ENCODE measurements at places on chromosomes 6 and 20. TPM values are rescaled to one million over a fixed set of nuclear protein-coding genes. Genes with fewer than 3 reads are reported as not detected.
A peak's percentile ranks its signal among the peaks of the same experiment; 100 is the strongest.

SIRPD gene
- total RNA-seq, result not detected

BACH2 gene
- total RNA-seq, result 0.18 TPM

SMIM13 gene
- total RNA-seq, result 4.9 TPM

TCP11 gene
- not detected for total RNA-seq

NQO2 gene
- 60.8 TPM for total RNA-seq

DNMT3B gene
- 4.1 TPM for total RNA-seq

RBBP8NL gene
- 10.5 TPM for total RNA-seq

PREX1 gene
- total RNA-seq, result 20.1 TPM

MOG gene
- not detected for total RNA-seq

VWA7 gene
- 26.0 TPM for total RNA-seq

IRAK1BP1 gene
- 1.4 TPM for total RNA-seq

HFE gene
- total RNA-seq, result 8.1 TPM

GSTA3 gene
- total RNA-seq, result not detected

DNA sequence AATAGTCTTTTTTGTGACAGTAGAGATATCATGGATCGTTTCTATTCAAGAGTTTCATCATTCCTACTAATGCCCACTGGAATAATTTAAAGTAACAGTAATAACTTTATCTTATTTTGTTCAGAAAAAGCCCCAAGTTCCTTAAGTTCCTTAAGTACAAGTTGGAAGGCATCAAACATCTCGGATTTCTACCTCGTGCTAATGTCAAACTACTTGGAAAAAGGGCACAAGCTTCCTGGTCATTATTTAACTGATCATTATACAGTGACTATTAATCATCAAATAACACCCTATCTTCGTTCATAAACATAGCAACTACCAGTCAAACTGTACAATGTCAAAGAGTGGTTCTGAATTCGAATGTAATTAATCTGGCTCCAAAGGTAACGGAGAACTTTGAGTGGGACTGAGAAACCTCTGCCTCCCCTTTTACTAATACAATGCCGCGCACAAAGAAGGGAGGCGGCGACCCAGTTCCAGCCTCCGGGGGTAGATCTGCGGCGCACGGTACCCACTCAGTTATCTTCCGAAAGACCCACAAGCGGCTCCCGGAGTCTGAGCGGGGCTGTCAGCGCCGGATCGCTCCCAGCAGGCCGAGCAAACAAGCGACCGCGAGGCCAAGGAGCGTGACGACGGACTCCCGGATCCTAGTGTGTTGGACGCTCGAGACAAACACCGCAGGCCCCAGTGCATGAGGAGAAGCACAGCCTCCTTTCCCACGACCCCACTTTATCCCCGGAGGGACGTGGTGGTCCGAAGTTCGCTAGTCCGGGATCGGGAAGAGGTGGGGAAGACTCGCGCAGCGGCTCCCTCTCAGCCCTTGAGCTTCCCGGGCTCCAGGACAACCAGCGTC lies 716 bp downstream of the SHPRH start:
- DNase-seq, result peak; percentile 66

- DNase-seq, result no peak
These were observed 27.1 kb downstream of the CDYL start for GRCh38 chr6:4803343-4803744.

GRCh38 chr6:36657271-36657670 lies 21.2 kb upstream of the CDKN1A start:
- DNase-seq, result no peak

DNA sequence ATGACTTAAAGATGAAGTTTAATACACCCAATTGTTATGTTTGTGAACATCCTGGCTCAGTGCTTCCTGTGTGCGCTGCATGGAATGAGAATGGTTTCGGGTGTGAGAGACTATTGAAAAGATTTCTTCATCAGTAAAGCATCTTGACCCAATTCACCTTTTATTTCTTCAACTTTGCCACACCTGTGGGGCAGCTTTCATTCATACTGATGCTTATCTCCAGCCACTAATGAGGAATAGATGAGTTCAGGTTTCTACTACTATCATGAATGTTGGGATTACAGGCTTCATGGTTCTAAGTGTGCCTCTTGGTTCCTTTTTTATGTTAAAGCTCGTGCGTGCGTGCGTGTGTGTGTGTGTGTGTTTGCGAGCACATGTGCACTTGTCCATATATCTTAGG lies 373.7 kb upstream of the SOX4 start:
- DNase-seq, result no peak

GRCh38 chr6:27545271-27546046 lies 72.6 kb upstream of the ZNF184 start:
- no peak for DNase-seq

GRCh38 chr6:3966426-3966825 lies 112.5 kb downstream of the FAM217A start:
- no peak for DNase-seq

DNA sequence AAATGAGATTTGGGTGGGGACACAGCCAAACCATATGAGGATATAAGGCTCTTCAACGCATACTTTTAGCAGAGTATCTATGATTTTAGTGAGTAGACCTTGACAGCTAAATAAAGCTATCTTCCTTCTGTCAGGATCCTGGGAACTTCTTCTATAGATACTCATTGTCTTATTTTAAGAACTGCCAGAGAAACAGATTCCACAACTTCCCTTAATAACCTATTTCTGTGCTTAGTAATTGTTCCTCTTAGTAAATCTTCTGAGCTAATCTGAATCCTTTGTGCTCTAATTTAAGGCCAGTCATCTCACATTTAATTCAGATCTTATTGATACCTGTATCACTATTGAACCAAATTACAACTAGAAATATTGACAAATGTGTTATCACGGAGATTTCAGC lies 64.0 kb upstream of the CEP85L start:
- no peak for DNase-seq

DNA sequence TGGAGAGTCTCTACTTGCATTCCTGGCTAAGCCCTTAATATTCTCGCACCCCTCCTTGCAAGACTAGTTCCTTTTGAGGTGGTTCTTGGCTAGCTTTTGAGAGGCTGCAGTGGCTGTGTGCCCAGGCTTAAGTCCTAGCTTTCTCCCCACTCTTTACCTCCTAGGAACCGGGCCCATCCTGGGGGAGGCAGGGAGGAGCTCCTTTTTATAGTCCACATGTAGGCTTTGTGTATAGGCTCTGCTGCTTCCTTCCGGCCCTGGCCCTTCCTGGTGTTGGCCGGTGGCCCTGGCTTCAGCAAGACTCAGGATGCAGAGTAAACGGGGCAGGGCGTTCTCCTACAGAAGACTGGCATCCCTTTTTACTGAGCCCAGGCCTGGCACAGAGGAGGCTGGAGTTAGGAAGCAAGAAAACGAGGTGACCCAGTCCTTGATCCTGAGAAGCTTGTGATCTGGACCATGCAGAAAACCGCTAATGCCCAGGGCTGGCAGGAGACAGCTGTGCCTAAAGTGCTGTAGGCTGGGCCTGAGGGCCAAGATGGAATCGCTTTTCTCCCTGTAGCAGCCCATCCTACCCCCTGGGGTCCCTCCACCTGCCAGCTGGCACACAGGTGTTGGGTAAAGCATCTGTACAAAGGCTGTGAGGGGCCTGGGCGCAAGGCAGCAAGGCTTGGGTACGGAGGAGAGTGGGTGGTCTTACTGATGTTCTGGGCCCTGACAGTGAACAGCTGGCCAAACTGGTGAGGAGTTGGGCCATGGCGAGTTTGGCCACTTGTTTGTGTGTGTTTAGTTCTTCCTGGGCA lies 8.7 kb downstream of the PLCG1 start:
- no peak for DNase-seq

DNA sequence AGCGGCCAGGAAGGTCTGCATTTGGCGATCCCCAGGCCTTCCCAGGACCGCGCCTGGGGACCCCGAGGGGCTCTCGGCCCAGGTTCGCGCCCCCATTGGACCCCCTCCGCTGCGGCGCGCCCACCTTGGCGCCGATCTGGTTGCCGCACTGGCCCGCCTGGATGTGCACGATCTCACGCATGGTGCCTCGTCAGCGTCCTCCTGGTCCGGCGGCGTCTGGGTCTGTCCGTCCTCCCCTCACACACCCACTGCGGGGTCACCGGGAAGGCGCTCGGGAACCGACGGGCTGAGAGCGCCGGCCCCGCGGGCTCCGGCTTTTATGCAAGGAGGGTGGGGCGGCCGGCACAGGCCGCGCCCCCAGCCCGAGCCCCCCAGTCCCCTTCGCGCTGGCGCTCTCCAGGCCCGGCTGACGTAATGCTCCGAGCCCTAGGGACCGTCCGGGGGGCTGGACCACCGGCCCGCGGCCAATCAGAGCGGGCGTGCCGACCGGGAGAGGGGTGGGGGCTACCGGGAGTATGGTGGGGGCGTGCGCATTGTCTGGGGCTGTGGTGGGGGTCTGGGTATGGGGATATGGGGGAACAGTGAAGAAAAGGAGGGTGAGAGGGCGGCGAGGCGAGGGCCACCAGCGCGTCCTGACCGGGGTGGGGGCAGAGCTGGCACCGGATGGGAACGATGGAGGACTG lies at the start of gene TUBB2B:
Gene TUBB2B (minus strand): TSS at position 291 of the 683 bp plus-strand sequence. CDS start 110 bp downstream, at position 181.
- no peak for DNase-seq

GRCh38 chr6:90581146-90581545 lies 5.7 kb downstream of the MAP3K7 start:
- DNase-seq, result no peak

DNA sequence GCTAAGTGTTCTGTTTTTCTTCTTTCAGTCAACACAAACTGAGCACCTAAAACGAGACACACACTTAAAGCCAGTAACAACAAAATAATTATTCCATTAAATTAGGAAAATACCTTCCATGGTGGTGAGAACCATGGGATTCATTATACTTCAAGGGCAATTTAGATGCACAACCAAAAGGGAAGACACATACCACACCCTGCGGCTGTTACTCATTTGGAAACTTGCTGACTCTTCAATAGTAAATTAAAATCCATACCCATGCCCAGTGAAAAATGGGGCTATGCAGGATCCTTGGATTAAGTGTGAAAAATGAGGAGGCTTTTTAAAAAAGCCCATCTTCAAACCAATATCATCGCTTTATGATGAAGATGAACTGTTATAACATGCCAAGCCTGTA lies 142.7 kb downstream of the GJA10 start:
- DNase-seq, result no peak

GRCh38 chr6:10759884-10760329 lies 12.3 kb downstream of the TMEM14B start:
- no peak for DNase-seq

DNA sequence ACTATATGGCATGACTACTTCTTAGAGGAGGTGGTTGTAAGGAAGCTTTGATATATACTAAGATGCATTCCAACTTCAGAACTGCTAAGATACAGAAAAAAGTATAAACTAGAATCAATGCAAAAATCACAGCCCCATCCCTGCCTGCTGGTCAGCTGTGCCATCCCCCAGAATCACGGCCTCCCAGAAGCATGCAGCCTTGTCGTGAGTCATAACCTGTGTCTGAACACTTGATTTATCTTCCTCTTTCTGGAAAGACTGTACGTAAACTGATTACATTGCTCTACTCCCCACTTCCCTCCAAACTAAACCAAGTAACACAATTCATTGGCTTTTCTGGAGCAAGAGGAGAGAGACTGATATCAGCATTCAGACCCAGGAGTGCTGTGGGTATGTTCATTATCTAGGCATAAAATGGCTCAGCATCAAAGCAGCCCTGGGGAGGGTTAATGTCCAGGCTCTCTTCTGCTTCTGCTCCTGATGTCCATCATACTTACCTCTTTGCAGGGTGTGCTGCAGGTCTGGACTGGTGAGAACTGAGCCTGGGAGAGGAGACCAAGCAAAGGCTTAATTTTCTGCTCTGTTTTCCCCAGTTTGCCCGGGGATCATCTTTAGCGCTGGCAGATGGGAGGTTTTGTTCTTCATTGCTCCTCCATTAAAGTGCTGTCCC lies 18.4 kb downstream of the SCP2D1 start:
- DNase-seq, result no peak

- DNase-seq, result no peak
These were observed 37.1 kb downstream of the RIPOR2 start for GRCh38 chr6:24898676-24899075.

- DNase-seq, result no peak
These were observed 123.2 kb downstream of the RFPL4B start for GRCh38 chr6:112470376-112470775.

DNA sequence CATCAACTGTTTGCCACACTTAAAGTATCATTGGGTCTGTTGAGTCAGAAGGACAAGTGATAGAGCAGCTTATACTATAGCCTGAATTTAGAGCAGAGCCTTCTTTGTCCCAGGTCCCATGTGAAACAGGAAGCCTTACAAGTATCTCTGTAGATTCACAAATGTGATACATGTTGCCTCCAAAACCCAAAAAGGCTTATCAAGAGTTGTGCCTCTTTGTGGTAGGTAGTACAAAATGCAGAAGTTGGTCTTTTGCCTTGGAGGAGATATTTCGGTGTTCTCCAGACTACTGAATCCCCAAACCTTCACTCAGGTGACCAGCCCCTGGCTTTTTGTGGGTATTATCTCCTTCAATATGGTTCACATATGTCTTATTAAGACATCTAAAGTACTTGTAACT lies 172.8 kb upstream of the PROKR2 start:
- DNase-seq, result no peak

DNA sequence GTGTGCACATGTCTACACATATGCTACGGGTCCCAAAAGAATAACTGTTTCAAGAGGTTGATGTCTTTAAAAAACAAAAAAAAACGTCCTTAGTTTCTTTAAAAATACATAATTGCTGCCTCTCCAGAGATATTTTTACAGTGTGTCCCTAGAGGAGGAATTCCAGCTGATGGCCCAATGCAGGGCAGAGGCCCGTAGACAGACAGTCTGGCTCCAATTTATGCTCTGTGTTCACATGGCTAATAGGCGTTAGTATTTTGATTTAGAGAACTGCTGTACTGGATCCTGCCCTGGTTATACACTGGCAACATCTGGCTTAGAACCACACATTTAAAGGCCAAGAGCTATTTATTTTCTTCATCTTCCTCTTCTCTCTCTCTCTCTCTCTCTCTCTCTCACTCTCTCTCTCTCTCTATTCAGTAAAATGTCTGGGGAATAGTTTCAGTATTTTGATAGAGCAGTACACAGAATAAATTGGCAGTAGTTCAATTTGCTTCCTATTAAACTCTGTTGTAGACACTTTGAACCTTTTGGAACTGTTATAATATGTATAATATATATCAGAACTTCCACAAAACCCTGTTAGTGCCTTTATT lies 260.6 kb downstream of the EYA4 start:
- DNase-seq, result no peak

GRCh38 chr6:126210398-126211075 lies 129.4 kb upstream of the CENPW start:
- DNase-seq, result no peak

DNA sequence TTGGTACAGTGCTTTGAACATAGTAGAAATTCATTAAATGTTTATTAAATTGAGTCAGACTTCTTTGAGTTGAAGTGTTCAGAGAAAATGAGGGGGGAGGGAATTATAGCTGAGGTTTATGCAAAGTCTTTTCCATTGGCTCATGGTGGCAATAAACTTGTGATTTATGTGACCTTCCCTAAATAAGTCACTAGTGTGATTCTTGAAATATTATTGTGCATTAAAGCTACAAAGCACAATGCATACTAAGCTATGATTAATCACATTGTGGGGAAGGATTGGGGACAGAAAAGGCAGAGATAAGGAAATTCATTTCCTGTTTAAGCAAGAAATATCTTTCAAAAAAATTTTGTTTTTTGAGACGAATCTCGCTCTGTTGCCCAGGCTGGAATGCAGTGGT lies 877.5 kb downstream of the TFAP2A start:
- no peak for DNase-seq

GRCh38 chr6:15678514-15678913 lies 15.7 kb upstream of the DTNBP1 start:
- DNase-seq, result no peak

- no peak for DNase-seq
These were observed 28.8 kb upstream of the TULP4 start for GRCh38 chr6:158283304-158283980.

- no peak for DNase-seq
These were observed 15.4 kb upstream of the IER3 start for GRCh38 chr6:30759575-30760239.

- DNase-seq, result no peak
These were observed 4.6 kb downstream of the SIRPG start for GRCh38 chr20:1652960-1653359.
